ENCODE measurements at places on chromosomes 12 and 14.
A peak's percentile ranks its signal among the peaks of the same experiment; 100 is the strongest.

- no peak for DNase-seq
These were observed 8.5 kb downstream of the MAPKAPK5 start for GRCh38 chr12:111850526-111850925.

- no peak for DNase-seq
These were observed 149.2 kb downstream of the DUSP6 start for GRCh38 chr12:89203144-89203543.

- no peak for DNase-seq
These were observed 50.2 kb downstream of the A2M start for GRCh38 chr12:9065607-9065856.

- no peak for DNase-seq
These were observed 173.0 kb downstream of the CALM1 start for GRCh38 chr14:90569606-90570387.

GRCh38 chr14:99884834-99885648 is 91.8 kb downstream of the EML1 start:
- DNase-seq, result peak; percentile 66

- no peak for DNase-seq
These were observed 956.4 kb downstream of the AACS start for GRCh38 chr12:126021675-126022074.

DNA sequence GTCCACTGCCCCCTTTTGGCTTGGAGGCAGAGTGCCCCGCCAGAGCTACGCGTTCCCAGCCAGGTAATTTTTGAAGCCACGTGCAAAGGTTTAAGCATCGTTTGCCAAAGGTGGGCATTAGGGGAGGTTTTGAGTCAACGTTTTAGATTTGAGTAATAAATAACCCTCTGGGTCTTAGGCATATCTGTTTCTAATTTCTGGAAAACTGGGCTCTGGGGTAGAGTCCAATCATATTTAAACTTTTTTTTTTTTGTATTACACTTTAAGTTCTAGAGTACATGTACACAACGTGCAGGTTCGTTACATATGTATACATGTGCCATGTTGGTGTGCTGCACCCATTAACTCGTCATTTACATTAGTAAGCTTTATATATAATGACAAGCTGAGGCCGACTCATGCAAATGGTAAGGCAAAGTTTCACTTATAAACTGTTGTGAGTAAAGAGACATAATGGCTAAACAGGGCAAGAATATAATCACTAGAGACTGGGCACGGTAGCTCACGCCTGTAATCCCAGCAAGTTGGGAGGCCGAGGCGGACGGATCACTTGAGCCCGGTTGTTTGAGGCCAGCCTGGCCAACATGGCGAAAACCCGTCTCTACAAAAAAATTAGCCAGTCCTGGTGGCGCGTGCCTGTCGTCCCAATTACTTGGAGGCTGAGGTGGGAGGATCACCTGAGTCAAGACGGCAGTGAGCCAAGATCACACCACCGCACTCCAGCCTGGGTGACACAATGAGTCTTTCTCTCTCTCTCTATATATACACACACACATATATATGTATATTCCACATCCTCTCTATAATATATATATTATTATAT is 491 bp upstream of the NR2C1 start:
- DNase-seq, result no peak

GRCh38 chr12:42444192-42444943 is 118.4 kb downstream of the PPHLN1 start:
- no peak for DNase-seq

DNA sequence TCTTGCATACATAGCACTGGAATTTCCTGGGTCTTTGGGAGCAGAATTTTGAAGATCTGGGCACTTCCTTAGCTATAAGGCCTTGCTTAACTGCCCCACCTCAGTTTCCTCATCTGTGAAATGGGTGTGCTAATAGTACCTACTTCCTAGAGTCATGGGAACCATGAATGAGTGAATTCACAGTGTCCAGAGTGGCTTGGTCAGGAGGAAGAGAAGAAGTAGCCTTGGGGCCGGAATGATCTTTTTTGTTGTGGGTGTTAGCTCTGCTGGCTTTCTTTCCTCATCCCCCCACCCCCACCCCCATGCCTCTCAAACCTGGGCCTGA is 2.4 kb downstream of the SH2B3 start:
- no peak for DNase-seq

- DNase-seq, result no peak
These were observed 3.8 kb upstream of the ITGB7 start for GRCh38 chr12:53210843-53211242.

DNA sequence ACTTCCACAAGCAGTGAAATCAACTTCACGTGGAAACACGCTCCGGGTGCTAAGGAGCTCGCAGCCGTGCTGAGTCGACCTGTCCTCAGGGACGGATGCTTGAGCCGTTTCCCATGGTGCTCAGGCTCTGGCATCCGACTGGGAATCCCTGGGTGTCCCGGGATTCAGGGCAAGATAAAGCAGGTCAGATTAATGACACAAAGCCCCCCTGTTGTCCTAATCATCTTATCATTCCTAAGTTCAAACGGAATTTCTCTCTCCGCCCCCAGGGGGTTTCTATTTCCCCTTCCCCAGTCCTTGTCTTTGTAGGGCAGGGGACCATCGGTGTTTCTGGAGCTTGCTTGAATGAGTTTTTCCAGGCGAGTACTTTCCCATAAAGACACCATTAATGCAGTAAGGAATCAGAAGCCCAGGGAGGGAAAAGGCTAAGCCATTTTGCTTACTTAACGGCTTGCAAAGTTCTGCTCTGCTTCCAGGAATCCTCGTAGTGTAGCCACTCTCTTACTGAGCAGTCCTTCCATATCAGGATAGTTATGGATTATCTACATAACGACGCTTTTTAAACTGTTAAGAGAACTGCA is 116.5 kb downstream of the TMEM132C start:
- no peak for DNase-seq

DNA sequence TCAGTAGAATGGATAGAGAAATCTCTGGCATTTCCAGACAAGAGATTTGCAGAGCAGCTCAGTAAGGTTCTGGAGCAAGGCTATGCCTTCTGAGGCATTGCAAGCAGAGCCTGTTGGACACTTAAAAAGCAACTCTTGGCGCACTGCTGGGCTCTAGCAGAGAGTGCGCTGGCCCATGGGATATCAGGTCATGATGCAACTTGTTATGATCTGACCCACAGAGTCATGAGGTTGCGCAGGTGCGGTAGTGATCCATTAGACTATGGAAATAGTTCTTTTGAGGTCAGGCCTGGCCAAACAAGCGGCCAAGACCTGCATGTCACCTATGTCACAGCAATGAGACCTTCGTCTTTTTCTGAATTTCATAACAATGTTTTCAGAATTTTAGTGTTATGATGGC is 168.6 kb downstream of the TMTC3 start:
- DNase-seq, result no peak

- DNase-seq, result peak; percentile 19
These were observed 52.2 kb downstream of the ATF7IP start for GRCh38 chr12:14417715-14418114.

DNA sequence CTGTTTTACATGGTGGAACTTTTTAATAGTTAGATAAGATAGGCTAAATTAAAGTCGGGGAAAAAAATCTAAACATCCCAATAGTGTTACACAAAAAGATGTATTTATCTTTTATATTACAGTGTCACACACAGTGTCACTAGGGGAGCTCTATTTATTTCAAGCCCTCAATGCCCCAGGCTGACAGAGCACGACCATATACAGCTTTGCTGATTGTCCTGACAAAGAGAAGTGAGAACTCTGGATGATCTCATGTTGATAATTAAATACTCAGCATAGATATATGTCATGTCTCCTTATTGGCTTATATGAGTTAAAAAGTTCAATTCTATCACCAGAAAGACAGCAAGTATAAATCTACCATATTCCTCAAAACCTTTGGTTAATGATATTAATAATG is 594.3 kb downstream of the LRFN5 start:
- no peak for DNase-seq

- peak; percentile 46 for DNase-seq
These were observed 229.4 kb downstream of the CNTN1 start for GRCh38 chr12:40921563-40922163.

GRCh38 chr12:19227880-19228210 is 98.3 kb downstream of the PLEKHA5 start:
- DNase-seq, result no peak

GRCh38 chr14:49946320-49947141 is 53.6 kb downstream of the ARF6 start:
- peak; percentile 96 for DNase-seq

- DNase-seq, result no peak
These were observed 85.1 kb upstream of the CCDC91 start for GRCh38 chr12:28104903-28105864.

DNA sequence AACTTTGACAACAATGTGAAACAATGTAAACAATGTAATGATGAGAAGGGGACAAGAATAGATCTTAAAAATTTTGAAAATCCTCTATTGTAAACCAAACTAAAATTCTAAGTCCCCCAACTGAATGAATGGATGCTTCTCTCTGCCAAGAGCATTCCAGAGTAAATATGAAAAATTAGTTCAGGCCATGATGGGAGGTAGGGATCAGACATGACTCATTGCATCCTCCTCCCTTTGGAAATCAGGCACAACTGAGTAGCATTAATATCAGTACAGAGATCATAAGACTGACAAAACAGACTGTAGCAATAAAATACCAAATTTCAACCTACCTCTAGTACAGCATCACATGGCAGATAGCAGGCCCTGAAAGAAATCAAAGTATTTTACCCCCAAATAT is 559.9 kb downstream of the C12orf50 start:
- no peak for DNase-seq

DNA sequence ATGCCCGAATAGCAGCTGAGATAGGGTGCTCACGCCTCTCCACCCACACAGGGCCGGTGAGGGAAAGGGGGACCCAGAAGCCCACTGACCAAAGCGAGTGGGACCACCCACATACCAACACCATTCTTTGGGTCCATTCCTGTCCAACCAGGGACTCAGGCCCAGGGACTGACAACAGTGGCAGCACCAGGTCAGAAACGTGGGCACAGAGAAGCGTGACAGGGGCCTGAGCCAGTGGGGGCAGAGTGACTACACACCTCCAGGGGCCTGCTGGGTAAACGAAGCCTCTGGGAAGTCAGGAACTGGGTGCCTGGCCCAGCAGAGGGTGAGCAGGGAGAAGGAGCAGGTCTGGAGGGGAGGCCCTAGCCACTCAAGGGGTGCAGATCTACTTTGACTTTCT is 13.7 kb downstream of the SPRYD3 start:
- no peak for DNase-seq

DNA sequence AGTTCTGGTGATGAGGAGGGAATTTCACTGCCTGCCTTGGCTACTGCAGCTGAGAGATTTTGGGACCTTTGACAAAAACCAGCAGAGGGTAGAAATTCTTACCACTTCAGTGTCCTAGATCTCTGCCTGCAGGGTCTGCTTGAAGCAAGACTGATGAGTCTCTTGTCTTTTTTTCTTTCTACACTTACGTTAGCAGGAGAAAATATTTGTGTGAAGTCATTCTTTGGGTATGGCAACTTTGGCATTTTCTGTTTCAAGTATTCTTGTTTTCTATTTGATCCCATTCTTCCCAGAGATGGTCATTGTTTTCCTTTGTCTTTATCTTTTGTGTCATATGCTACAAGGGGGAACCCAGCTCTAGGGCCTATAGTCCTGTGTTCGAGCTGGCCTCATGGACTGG is 65.6 kb upstream of the FERMT2 start:
- DNase-seq, result no peak

DNA sequence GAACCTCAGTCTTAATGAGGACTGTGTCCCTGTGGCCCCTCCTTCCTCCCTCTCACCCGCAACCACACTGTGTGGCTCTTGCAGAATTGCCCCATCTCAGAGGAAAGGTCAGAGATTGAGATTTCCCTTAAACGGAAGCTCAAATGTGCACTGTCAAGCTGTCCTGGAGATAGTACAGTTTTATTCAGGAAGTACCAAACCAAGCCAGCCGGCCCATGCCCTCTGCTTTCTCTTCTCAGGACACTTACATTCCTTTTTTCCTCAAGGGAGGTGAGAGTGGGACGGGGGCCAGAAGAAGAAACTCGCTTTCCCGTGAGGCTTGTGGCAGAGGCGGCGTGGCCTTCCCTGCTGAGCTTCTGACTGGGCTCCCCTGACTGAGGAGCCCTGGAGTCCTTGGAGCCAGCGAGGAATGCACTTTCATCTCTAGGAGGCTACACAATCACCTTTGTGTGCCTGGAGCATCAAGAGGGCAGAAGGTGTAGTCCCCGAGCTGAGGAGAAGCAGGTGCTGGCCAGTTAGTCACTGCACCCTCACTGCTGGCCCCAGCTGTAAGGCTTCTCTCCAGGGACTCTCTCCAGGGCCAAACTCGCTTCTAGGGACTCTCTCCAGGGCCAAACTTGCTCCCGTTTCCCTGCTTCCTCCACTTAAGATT is 24.1 kb upstream of the ATP2A2 start:
- DNase-seq, result no peak

DNA sequence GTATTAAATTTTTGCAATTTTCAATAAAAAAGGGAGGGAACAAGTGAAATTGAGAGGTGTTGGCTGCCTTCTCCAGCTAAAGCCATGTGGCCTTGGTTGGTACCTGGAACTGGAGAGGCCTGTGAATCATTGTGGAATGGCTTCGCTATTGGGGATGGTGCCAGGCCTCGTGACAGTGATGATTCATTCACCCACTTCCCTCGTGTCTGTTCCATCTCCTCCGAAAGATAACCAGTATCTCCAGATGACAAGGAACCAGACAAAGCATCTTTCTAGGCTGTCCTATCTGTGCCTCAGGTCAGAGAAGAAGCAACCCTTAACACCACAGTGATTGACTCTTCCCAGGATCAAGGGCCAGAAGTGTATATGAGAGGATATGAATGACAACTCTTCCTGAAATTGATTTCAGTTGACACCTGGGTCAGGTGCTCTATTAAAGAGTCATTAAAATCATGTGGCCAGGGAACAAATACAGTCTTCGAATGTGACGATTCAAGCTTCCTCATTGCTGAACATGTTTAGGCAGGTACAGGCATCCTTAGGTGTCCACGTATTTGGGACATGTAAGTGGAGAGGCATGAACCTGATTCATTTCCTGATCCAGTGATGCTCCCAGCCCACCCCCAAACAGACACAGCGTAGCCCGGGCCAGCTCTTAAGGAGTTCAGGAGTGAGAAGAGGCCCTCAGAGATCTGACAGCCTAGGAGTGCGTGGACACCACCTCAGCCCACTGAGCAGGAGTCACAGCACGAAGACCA is at the start of gene RNASE7:
Gene RNASE7 (plus strand): TSS at position 687 of the 758 bp plus-strand sequence. CDS start 631 bp downstream, outside the sequence.
- DNase-seq, result no peak
